ENCODE measurements at places on chromosomes 7 and 10.

- DNase-seq: peak; percentile 19
Observed at GRCh38 chr10:5089865-5090264, 4.3 kb upstream of the AKR1C3 start.

- DNase-seq: no peak
Observed at GRCh38 chr7:143126146-143126545, 5.7 kb upstream of the PIP start.

DNA sequence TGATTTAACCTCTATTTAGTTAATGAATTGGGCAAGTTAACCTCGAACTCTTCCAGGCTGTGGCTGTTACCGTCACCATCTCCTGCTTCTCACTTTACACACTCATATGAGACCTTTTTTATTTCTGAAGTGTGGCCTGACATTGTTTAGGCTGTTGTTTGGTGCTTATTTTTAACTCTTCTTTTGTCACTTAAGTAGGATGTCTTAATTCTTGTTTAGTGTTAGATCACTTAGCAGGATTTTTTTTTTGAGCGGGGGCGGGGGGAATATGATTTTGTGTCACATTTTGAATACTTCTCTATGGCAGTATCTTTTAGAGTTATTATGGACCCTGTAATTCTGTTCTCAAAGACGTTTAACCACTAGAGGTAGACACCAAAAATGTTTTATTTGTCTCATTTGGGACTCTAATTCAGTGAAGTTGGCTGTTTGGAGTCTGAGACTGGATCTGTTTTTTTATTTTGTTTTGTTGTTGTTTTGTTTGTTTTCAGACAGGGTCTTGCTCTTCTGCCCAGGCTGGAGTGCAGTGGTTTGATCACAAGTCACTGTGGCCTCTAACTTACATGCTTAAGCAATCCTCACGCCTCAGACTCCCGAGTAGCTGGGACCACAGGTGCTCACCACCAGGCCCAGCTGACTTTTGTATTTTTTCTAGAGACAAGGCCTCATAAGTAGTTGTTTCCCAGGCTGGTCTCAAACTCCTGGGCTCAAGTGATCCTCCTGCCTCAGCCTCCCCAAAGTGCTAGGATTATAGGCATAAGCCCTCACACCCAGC, 73.5 kb downstream of the CUX1 start:
- DNase-seq: no peak

DNA sequence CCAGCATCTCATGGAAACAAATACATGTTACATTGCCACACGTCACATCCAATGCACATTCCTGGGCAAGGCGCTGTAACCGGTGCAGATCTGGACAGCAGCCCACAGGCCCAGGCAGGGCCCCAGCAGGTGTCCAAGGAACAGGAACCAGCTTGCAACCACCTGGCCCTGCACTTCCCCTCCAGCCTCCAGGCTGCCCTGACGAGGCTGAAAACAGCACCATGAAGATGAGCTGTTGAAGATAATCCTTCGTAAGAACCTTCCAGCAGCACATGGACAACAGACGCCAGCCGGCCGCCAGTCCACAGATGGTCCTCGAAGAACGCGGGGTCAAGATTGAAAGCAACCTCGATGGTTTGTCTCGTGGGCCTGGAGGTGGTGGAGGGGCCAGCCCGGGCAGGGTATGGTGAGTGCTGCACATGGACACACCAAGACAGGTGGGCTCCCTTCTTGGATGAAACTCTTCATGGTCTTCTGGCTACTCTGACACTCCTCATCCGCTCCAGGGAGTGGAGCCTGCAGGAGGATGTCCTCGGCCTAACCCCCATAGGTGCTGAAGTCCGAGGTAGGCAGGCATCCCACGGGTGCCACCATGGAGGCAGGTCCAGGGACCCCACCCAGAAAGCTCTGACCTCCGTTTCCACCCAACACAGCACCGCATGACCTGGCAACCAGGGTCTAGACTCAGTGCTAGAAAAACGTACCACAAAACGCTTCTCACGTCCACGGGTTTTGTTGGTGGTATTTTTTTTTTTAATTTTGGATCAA, 22.9 kb downstream of the PDGFA start:
- DNase-seq: no peak

DNA sequence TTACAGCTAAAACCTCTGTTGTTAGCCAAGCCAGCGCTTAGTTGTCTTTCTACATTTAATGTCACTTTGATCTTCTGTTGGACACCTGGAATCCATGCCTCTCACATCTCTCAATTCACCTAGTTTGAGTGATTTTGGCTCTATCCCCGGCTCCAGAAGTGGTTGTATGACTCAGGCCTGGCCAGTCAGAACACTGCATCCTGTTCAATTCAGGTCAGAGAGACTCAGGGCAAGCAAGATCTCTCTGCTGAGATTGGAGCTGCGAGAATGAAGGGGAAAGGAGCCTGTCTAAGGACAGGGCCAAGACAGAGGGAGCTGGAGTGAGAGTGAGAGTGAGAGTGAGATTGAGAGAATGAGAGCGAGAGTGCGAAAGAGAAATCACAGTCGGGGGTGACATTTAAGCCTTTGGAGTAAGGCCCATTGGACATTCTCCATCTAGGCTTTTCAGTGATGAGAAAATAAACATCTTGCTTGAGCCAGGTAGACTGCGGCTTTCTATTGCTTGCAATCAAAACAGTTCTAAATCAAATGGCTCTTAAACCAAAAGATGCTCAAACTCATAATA, 83.3 kb upstream of the DYNC1I1 start:
- DNase-seq: no peak

GRCh38 chr7:42207420-42207819, 29.6 kb downstream of the GLI3 start:
- no peak for DNase-seq

- DNase-seq: no peak
Observed at GRCh38 chr7:45917658-45918057, 3.4 kb downstream of the IGFBP3 start.

GRCh38 chr10:22308390-22308789, 7.8 kb upstream of the COMMD3 start:
- no peak for DNase-seq

DNA sequence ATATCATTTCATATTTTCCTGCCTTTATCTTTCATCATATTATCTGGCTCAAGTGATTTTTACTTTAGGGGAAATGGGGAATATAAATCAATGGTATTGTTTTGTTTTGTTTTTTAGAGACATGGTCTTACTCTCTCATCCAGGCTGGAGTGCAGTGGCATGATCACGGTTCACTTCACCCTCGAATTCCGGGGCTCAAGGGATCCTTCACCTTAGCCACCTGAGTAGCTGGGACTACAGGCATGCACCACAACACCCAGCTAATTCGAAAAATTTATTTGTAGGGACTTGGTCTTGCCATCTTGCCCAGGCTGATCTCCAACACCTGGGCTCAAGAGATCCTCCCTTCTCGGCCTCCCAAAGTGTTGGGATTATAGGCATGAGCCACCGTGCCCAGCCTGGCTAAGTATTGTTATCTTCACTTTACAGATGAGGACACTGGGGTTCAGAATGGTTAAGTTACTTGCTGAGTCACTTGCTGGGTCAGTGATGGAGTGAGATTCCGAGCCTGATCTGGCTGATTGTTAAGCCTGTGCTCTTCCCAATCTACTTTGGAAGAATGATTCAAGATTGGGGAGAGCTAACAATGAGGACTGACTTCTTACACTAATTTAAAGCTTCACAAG, 3.7 kb upstream of the SLC16A9 start:
- no peak for DNase-seq

DNA sequence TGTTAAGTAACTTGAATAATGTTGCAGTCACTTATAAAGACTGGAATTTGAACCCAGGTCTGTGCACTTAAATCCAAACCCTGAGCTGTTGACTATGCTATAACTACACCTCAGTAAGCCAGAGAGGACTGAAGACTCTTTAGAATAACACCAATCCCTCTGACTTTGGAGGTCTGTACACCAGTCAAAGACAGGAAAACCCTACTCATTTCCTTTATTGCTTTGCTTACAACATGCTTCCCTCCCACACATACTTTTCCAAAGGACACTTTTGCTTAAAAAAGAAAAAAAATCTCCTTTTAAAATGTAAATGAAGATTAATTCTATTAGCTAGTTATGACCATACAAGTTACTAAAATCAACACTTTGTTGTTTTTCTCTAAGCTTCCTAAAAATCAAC, 184.7 kb upstream of the KCTD7 start:
- peak; percentile 19 for DNase-seq

GRCh38 chr7:115758025-115758424, 272.5 kb downstream of the TFEC start:
- no peak for DNase-seq

DNA sequence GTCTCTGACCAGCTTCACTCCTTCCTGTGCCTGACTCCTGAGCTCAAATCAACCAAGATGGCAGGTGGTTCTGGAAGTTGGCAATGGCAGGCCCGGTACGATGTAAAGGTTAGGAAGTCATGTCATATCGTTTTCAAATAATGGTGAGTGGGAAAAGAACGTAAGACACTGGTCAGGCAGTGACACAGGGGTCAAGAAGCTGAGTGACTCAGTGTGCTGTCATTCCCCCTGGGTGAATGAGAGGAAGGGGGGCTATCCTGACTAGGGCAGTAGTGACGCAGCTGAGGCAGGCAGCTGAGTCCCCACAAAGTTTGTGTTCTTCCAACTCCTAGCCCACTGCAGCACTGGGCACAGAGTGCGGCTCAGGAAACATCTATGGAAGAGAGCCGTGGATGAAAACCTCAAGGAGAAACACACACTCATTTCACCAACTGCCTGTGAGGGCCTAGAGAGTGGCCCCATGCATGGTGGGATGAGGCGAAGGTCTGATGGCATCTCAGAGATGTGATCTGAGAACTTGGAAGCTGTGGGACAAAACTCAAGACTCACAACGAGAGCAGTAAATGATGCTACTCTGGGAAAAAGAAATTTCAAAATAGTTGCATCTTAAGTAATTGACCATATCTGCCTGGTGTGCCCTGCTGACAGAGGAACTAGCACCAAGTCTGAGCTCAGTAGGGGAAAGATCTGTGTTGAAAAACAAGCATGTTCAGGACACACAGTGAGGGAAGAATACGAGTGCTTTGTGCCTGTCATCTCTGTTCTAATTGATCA, 23.2 kb downstream of the CREB3L2 start:
- peak; percentile 75 for DNase-seq

GRCh38 chr10:92829042-92829785, 19.1 kb upstream of the EXOC6 start:
- no peak for DNase-seq

Data from pulmonary artery endothelial cell (primary cell).